ENCODE measurements at places on chromosomes 6 and 20. TPM values are rescaled to one million over a fixed set of nuclear protein-coding genes. Genes with fewer than 3 reads are reported as not detected.
A peak's percentile ranks its signal among the peaks of the same experiment; 100 is the strongest.

- DNase-seq = no peak
- no peak overlapping the region for H3K4me3 ChIP-seq
- H3K4me1 ChIP-seq = no peaks in the 10 kb centered on the region
- no peak overlapping the region for H3K27ac ChIP-seq
- H3K36me3 ChIP-seq = no peaks in the 10 kb centered on the region
Observed at GRCh38 chr6:43532201-43532600, 15.3 kb downstream of the POLR1C start.

DNA sequence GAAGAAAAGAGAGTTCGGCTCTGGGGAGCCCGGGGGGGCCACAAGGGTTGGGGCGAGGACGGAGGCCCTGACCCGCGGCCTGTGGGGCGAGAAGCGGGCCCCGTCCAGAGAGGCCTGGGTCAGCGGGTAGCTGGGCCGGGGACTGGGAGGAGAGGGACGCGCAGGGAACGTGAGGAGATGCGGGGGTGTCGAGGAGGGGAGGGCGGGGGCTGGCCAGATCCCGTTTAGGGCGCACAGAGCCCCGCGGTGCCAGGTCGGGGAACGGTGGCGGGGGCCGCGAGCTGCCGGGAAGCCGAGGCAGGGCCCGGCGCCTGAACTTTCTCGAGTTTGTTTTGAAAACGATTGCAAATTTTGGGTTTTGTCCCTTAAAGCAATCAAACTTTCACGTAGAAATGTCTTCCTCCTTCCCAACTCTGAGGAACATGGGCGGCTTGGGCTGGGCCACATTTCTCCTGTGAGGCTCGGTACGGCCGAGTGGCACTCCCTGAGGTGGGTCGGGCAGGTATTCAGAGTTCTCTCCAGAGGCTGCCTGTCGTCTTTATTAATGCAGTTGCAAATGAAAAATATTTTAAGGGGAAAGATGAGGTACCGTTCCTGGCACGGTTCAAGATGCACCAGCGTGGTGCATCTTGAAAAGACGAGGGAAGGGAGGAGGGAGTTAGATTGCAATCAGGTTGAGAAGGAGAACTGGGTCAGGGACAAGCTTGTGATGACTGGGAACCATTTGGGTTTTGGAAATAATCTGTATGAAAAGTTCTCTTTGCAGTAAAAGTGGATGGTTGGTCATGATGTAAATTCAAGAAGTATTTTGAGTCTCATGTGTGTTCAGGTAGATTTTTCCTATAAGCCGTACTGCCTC lies 972 bp downstream of the RNF8 start:
- peak overlapping the region; percentile 70 for H3K27ac ChIP-seq
- DNase-seq = peak; percentile 58
- H3K27me3 ChIP-seq = no peaks in the 10 kb centered on the region
- H3K4me1 ChIP-seq = peaks cover 5% of the 10 kb centered on the region
- H3K36me3 ChIP-seq = no peaks in the 10 kb centered on the region
- peak overlapping the region; percentile 94 for H3K4me3 ChIP-seq

DNA sequence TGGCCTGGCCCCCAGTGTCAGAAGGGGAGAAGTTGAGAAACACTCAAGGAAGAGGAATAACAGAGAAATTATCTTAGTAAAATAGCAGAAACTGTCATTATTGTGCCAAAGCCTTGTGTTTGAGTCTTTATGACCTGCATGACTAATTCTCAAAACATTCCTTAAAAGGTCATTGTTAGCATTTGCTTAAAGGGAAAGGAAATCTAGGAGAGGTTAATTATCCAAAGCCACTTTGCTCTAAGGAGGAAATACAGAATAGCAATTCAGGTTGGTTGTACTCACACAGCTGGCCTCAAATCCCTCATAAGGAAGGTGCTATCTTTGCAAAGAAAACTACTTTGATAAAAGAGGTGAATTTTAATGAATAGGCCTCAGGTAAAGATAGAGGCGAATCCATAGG lies 516.7 kb downstream of the CBLN4 start:
- no peaks in the 10 kb centered on the region for H3K27me3 ChIP-seq
- H3K4me1 ChIP-seq = no peaks in the 10 kb centered on the region
- no peaks in the 10 kb centered on the region for H3K36me3 ChIP-seq
- no peak overlapping the region for H3K4me3 ChIP-seq
- DNase-seq = peak; percentile 16

DNA sequence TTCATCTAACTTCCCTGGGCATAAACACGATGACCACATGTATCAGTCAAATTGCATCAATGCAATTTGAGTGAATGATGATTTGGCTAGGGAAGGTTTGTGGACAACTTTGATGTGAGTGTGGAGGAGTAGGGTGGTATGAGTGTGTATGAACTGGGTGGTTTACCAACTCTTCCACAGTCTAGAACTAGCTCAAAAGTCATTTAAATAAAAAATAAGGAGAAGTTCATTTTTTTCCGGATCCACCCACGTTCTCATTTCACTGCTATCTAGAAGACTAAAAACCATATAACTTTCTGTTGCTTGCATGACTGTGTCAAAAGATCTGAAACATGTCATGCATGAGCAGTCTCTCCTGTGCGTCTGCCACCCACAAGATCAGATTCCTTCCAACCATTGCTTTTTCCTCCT lies 23.6 kb downstream of the SLC35D3 start:
- H3K27ac ChIP-seq = no peak overlapping the region
- H3K4me1 ChIP-seq = no peaks in the 10 kb centered on the region
- H3K4me3 ChIP-seq = no peak overlapping the region

GRCh38 chr20:14673164-14673563 lies 335.8 kb upstream of the FLRT3 start:
- no peak overlapping the region for H3K4me3 ChIP-seq
- H3K4me1 ChIP-seq = no peaks in the 10 kb centered on the region

DNA sequence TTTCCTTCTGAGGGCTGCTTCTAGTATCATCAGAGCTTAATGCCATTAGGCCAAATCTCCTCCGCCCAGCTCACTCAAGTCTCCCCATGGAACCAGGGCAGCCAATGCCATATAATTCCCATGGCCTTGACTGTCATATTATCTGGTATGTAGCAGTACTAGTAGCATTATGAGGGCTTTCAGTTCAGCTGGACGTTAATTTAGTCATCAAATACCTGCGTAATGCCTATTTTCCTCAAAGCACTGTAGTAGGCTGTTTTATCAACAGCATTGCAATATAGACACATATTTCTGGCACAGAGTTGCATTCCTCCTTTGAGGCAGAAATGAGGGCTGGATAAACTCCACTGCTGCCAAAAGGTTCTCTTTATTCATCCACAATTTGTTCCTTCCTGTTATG lies 1.7 kb downstream of the KCTD20 start:
- no peaks in the 10 kb centered on the region for H3K27me3 ChIP-seq
- peak overlapping the region; percentile 90 for H3K4me3 ChIP-seq
- peak overlapping the region; percentile 99 for H3K27ac ChIP-seq
- peak; percentile 25 for DNase-seq
- H3K4me1 ChIP-seq = peaks cover 31% of the 10 kb centered on the region

DNA sequence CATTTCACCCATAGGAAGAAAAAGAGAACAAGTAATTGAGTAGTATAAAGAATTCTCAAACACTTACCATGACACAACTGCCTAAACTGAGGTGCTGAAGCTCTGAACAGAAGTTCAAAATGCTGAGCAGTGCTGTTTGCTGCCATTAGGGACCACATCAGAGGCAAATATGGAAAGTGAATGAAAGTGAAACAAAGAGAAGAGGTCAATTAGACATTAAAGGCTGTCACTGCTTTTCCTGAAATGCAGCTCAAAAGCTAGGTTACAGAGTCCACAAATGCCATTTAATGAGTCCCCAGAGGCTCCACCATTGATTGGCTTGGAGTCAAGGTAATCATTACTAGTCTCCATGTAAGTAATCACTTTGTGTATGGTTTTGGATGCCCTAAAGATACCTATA lies 46.1 kb downstream of the POU3F2 start:
- no peaks in the 10 kb centered on the region for H3K4me1 ChIP-seq
- no peak for DNase-seq
- no peaks in the 10 kb centered on the region for H3K36me3 ChIP-seq
- no peak overlapping the region for H3K4me3 ChIP-seq
- no peak overlapping the region for H3K27ac ChIP-seq

DNA sequence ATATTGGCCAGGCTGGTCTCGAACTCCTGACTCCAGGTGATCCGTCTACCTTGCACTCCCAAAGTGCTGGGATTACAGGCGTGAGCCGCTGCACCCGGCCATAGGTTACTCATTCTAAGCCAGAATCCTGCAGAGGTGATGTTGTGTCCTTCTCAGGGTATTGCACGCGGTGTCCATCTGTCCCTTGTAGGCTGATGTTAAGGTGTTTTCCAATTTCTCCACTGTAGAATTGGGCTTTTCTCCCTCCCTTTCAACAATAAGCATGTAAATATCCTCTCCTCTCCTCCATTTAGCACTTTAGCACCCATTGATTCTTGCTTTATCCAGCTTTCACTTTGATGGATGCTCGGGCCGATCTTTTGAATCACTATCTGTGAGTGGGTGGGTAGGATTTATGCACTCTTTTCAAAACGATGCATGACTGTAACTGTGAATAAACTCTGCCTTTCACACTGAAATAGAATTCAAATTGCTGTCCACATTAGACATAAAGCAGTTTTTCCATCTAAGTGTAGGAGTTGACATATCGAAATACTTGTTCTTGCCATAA lies 52.6 kb downstream of the ZBTB2 start:
- no peaks in the 10 kb centered on the region for H3K27me3 ChIP-seq
- no peak for DNase-seq
- H3K36me3 ChIP-seq = no peaks in the 10 kb centered on the region
- no peak overlapping the region for H3K4me3 ChIP-seq
- no peak overlapping the region for H3K27ac ChIP-seq
- no peaks in the 10 kb centered on the region for H3K4me1 ChIP-seq

TMEM217 gene
- 2.7 TPM for total RNA-seq

SLC25A27 gene
- 11.9 TPM for total RNA-seq

GPR6 gene
- total RNA-seq = not detected

C20orf144 gene
- not detected for total RNA-seq

SIRPB1 gene
- 0.12 TPM for total RNA-seq

CTAGE9 gene
- total RNA-seq = 0.20 TPM

Measured in hepatocyte (in vitro differentiated cells).